ENCODE measurements at places on chromosomes 3 and 15.

GRCh38 chr3:11764931-11765363 lies 81.7 kb downstream of the TAMM41 start:
- DNase-seq: no peak

DNA sequence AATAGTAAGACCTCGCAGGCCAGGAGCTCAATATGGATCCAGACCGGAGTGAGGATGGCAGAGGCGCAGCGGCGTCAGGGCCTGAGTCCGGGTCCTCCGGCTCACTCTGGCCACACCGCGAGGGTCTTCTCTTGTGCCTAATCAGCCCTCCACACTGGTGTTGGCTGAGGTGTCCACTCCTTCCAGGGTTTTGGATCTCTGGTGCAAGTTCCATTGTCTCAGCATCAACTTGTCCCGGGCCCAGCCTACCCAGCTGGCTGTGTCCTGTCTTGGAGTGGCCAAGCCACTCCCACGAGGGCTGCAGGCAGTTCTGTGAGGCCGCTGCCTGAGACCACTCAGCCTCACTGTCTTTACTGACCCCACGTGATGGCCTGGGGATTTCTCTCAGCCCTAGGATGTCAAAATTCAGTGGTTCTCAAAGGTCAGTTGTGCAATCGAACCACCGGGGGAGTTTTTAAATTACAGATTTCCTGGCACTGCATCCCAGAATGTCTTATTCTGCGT lies 12.6 kb upstream of the GOLGA6L7 start:
- no peak for DNase-seq

DNA sequence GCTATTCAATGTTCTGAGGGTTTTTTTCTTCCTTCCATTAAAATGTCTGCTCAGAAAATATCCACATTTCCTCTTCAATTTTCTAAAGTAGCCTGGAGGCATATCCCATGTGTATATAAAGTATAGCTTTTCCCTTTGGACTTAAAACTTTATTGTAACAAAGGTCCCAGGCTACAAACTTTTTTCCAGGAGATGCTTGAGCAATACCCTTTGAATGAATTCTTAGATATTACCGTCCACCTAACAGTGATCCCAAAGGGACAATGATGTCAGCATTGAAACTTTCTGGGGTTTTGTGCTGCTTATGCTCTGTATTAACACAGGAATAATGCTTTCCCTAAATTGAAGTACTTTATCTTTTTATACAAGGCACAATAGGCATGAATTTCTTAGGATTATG lies 525.2 kb downstream of the CADM2 start:
- no peak for DNase-seq

DNA sequence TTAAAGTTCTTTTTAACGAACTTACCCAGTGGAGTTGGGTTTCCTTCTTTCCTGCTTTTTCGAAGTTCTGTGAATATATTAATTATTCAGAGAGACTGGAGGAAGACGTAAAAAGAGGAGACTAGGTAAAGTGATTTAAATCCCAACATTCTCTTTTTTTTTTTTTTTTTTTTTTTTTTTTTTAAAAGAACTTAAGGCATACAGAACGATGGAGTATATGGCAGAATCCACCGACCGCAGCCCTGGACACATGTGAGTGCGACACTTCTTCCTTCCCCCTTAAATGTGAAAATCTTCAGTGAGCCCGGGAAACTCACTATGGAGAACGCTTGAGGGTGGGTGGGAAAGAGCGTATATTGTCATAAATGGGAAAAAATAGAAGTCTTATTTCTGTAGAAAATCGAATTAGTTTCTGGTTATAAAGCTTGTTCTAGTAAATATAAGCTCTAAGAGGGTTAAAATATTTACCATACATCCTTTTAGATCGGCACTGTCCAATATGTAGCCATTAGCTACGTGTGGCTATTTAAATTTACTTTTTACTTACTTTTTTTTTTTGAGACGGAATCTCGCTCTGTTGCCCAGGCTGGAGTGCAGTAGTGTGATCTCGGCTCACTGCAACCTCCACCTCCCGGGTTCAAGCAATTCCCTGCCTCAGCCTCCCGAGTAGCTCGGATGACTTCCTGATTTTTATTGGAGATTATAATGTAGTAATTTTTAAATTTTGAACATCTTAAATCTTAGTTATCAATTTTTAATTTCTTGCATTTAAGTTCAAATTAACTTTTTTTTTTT lies 892 bp downstream of the NMD3 start:
- DNase-seq: peak; percentile 48

GRCh38 chr3:195200010-195200822 lies 70.7 kb downstream of the XXYLT1 start:
- DNase-seq: no peak

DNA sequence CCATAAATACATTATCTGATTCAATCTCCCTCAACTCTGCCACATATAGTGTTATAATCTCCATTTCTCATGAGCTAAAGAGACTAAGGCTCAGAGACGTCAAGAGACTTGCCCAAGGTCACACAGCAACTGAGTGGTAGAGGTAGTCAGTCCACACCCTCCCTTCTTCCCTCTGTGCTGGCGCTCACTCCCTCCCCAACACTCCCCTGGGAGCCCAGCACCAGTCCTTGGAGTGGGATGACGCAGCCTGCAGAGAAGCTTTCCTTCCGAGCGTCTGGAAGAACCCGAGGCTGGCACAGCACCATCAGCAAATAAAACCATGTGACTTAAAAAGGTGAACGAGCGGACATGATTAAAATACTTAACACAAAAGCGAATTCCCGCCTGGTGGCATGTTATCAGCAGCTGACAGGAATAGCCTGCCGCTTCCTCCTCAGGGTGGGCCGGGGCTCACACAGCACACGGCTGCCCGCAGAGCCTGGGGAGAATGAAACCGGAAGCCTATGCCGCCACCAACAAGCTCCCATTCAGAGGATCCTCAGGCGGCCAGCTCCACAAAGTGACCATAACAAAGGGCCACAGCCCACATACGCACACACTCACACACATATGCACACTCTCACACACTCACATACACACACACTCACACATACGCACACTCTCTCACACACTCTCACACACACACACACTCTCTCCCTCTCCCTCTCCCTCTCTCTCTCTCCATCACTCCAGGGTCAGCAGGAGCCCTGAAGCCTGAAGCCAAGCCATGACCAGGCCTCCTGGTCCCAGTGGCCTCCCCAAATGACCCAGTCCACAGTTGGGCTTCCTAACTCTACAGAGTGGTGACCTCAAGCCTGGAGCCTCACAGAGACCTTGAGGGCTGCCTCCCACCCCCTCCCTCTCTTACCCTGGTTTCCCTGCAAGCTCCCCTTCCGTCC lies 120.5 kb downstream of the XXYLT1 start:
- peak; percentile 65 for DNase-seq

- DNase-seq: no peak
Measured at GRCh38 chr3:177281292-177282118, 84.2 kb upstream of the TBL1XR1 start.

DNA sequence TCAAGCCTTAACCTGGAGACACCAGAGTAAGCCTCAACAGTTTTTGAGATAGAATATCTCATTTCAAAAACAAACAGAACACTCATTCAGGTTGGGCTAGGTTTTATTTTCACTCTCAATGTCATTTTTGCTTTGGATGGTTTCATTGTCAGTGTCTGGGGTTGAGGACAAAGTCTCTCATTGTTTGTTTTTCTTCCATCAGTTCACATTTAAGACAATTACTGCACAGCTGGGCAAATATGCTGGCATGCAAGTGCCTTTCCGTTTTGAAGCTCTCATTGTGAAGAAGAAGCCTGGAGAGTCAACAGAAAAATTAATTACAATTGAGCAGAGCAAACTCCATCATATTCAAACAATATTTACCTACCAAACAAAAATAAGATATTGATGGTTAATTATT lies 1050.0 kb downstream of the TBL1XR1 start:
- DNase-seq: no peak

DNA sequence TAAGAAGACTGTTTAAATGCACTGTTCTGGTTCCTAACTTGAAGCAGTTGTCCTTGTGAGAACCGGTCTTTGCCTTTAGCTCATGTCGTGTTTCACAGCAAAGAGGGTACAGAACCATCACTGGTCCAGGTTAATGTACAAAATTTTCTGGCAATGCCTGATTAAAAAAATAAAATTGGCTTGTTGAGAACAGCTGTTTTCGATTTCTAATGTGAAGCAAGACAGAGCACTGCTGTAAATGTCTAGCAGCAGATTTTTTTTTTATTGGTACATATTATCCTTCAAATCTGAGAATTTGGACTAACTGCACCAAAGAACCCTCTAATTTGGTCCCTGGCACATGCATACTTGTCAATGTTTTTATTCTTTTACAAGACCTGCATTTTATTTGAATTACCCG lies 103.3 kb downstream of the STT3B start:
- no peak for DNase-seq

GRCh38 chr3:120568202-120568531 lies 28.0 kb upstream of the NDUFB4 start:
- no peak for DNase-seq

GRCh38 chr3:73768524-73769308 lies 144.0 kb upstream of the PDZRN3 start:
- no peak for DNase-seq

DNA sequence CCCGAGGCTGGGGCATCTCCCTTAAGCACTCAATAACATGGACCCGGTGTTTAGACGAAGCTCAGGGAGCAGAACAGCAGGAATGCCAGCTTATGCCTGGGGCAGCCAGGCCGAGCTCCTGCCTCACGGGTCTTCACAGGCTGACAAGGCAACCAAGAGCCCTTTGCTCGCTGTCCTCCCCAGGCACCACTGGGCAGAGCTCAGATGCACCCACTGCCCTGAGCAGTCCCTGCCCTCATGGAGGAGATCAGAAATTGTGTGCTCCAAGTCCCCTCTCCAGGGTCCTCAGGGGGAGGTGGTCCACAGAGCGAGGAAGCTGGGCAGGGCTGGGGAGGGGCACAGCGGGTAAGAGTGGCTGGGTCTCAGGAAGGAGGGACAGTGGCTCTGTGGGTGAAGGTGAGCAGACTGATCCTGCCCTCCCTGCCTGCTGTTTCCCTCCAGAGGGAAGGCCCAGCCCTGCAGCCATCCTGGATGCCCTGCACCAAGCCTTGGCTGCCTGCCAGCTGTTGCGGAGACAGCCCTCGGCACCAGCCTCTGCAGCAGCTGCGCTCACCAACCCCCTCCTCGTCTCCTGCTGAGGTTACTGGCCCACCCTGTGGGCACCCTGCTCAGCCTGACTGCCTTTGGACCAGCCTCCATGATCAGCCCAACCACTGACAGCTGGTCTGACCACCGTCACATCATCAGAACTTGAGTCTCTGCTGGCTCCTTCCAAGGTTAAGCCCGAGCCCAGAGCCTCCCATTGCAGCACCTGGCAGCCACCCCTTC lies 21.1 kb upstream of the GP9 start:
- peak; percentile 65 for DNase-seq

DNA sequence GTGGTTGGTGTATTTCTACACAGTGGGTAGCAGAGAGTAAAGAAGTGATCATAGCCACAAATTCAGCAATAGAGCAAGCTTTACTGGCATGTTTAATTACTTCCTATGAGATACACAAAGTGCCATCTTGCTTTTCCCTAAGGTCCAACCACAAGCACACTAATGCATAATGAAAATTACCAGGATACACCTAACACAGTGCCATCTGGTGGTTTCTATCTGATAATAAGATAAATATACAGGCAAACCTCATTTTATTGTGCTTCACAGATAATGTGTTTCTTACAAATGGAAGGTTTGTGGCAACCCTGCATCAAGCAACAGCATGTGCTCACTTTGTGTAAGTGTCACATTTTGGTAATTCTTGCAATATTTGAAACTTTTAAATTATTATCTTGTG lies 223.0 kb downstream of the NSUN3 start:
- DNase-seq: no peak

DNA sequence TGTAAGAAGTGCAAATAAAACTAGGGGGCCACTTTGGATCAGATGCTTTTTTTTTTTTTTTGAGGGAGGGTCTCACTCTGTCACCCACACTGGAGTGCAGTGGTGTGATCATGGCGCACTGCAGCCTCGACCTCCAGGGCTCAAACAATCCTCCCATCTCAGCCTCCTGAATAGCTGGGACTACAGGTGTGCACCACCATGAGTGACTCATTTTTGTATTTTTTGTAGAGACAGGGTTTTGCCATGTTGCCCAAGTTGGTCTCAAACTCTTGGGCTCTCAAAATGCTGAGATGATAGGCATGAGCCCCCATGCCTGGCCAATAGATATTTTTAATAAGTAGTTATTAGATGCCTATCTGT lies 20.8 kb downstream of the CCR1 start:
- DNase-seq: no peak

DNA sequence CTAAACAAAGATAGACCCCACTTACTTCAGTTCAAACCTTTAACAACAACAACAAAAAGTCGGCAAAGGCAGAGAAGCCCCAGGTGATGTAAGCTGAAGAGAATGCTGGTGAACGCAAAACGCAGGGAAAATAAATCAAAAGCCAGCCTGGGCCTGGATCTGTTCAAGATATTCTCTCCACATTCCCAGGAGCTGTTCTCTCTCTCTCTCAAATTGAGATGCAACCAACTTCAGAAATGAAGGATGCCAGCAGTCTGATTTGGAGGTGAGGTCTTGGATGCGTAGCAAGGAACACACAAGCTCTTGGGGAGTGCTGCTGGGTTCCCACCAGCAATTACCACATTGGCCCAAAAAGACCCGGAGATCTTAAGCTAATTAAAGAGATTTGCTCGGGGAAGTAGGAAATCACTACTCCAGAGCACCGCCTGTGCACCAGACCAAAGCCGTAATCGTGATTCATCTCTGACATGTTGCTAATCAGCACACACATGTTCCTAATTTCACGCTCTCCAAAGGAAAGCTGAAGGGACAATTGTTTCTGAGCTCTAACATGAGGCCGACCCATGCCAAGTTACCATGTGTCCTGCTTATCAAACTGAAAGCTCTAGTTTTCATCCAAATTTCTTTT lies 37.1 kb downstream of the IL17RD start:
- peak; percentile 49 for DNase-seq

GRCh38 chr3:197431346-197431910 lies 124.3 kb downstream of the BDH1 start:
- no peak for DNase-seq

DNA sequence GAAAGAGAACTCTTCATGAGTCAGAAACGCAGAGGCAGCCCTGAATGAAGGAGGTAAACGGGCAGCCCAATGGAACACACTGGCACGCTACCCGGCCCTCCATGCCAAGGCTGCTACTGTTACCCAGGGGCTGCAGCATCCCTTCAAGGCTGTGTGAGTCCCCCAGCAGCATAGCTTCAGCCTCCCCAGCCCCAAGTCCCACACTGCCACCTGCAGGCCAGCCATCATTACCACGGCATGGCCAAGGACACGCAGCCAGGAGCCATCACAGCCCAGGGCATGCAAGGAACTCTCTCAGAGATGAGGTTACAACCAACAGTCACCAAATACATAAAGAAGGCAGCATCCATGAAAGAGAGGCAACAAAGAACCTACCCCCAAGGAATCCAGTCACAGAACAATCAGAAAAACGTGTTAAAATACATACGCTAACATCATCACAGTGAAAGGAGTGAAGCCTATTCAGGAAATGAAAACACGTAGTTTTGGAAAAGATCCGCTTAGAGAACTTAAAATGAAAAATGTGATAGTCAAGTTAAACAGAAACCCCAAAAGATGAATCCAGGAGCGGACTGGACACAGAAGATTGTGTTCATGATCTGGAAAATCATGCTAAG lies 22.4 kb downstream of the PLA2G4F start:
- peak; percentile 39 for DNase-seq
